ENCODE measurements at places on chromosomes 4 and X.

DNA sequence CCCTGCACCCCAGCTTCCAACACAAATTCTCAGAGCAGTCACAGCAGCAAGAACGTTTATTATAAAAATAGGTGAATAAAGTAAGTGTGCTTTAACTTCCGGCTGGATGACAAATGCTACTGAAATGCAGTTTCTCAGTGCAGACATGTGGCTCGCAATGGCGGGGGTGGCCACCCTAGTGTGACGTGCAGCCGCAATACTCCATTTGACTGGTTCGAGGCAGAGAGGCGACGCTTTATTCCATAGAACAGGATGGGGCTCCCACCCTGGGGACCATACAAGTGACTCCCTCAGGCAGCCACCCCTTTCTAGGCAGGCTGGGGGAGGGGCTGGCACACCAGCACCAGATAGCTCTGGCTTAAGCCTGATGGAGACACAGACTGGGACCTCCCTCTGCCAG, 14.5 kb downstream of the TNIP2 start:
- DNase-seq = no peak

- peak; percentile 62 for DNase-seq
Measured at GRCh38 chrX:24149351-24150050, at the start of gene ZFX. ZFX (plus strand) TSS chrX:24149729; CDS start chrX:24172743, 23,014 bp downstream.

- DNase-seq = no peak
Measured at GRCh38 chrX:53718073-53718472, 31.6 kb upstream of the HUWE1 start.

DNA sequence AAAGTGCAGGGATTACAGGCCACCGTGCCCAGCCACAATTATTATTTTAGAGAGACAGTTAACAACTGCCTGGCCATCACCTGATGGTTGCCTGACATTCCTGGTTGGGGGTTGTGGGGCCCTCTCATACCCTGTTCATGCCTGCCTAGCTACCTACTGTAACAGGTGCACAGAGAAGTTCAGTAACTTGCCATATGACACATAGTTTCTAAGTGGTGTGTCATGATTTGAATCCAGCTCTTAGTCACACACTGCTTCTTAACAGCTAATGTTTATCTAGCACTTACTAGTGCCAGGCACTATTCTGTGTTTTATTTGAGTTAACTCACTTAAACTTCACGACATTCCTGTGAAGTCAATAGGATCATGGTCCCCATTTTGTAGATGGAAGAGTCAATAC, 122.7 kb upstream of the JADE1 start:
- no peak for DNase-seq
